ENCODE measurements at places on chromosomes 13 and 19.

- no peak for DNase-seq
These were observed 30.6 kb upstream of the IGSF23 start for GRCh38 chr19:44582581-44583265.

- DNase-seq, result no peak
These were observed 325.2 kb downstream of the FGF9 start for GRCh38 chr13:21996049-21996448.

DNA sequence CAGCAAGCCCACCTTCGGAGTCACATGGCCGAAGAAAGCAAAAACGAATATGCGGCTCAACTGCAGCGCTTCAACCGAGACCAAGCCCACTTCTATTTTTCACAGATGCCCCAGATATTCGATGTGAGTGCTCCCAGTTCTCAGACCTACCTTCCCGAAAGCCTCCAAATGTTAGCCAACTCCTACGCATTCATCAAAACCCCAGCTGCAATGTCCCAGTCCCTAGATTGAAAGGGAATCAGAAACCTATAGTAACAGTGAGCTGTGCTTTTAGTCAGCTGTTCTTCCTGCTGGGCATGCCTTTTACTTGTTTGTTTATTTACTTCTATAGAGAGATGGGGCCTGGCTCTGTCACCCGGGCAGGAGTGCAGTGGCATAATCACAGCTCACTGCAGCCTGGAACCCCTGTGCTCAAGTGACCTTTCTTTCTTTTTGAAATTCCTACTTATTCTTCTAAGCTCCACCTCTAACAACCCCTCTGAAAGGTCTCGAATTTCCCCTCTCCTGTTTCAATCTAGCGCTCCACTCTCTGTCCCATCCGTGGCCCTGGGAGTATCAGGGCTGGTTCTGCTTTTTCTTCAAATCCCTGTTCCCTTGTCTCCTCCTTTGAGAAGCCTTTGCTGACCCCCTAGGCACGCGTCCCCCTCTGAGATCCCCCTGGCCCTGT is 4.4 kb downstream of the TRIP10 start:
- DNase-seq, result no peak

DNA sequence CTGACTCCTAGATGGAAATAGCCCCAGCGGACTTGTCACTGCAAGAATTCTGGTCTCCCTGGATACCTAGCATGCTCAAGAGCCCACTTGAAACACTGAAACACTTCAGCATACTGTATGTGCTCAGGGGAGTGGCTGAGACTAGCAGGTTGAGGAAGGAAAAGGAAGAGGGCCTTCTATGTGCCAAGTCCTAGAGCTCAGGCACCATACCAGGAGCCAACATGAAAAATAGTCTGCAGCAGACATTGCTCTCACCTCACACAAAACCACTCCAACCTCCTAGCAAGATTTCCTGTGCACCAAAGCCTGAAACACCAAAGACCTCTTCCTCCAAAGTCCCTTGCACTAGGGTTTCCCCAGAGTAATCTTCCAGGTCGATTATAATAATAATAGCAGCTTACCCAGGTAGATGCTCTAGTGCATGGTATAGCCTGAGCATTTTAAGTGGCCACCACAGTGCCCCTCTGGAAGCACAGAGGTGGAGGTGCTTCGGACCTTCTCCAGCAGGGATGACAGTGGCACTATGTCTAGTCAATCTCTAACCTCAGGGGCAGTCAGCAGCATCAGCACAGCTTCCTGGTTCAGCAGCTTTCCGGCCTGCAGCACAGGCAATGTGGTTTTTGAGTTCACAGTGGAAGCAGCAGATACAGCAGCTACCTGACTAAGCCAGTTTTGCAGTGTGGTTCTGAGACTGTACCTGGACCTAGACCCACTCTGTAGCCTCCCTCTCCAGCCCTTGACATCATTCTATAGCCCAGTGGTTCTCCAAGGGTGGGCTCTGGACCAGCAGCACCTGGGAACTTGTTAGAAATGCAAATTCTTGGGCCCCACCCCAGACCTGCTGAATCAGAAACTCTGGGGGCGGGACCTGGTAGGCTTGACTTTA is 45.6 kb upstream of the UBE2L5 start:
- no peak for DNase-seq

GRCh38 chr13:26601669-26602068 is 44.2 kb downstream of the WASF3 start:
- DNase-seq, result no peak

GRCh38 chr13:102978168-102978567 is 88.0 kb downstream of the SLC10A2 start:
- peak; percentile 45 for DNase-seq
